NCI-H2171 treated with DMSO at 0.1 percent for 48 hours (cell line): ENCODE measurements at places on chromosomes 16 and 17.

DNA sequence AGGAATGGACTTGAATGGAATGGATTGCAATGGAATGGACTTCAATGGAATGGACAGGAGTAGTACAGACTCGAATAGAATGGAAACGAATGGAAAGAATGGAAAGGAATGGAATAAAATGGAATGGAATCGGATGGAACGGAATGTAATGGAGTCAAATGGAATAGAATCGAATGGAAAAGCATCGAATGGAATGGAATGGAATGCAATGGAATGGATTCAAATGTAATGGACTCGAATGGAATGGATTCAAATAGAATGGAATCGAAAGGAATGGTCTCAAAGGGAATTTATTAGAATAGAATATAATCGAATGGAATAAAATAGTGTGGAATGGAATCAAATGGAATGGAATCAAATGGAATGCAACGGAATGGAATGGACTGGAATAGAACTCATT is 484.9 kb upstream of the WSB1 start:
- DNase-seq: no peak

- no peak for DNase-seq
Measured at GRCh38 chr17:7839876-7840261, 5.9 kb downstream of the KDM6B start.

GRCh38 chr16:57863434-57864160 is 61.3 kb upstream of the KIFC3 start:
- peak; percentile 51 for DNase-seq

- no peak for DNase-seq
Measured at GRCh38 chr17:57016071-57016763, 38.3 kb downstream of the SCPEP1 start.

GRCh38 chr17:4544951-4545216 is 10.3 kb downstream of the MYBBP1A start:
- DNase-seq: no peak

- no peak for DNase-seq
Measured at GRCh38 chr16:14510939-14511799, 118.9 kb downstream of the PARN start.

- peak; percentile 60 for DNase-seq
Measured at GRCh38 chr16:82456683-82457082, 170.1 kb upstream of the CDH13 start.

- no peak for DNase-seq
Measured at GRCh38 chr17:66665194-66665593, 169.7 kb upstream of the CACNG5 start.

DNA sequence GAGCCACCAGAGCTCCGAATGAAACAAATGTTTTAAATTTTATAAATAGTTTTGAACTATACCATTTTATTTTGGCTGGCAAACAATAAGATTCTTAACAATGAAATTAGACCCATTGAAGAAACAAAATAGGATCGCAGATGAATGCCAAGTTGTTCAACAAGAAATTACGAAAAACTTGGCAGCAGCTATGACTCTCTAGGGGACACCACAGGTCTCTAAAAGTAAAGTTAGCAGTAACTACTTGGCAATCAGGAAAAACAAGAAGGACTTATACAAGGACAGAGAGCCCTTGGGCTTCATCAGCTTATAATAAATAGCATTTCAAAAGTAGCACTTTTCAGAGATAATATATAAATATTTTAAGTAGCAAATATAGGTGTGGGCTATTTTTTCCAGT is 603.8 kb upstream of the PSMD7 start:
- DNase-seq: no peak

DNA sequence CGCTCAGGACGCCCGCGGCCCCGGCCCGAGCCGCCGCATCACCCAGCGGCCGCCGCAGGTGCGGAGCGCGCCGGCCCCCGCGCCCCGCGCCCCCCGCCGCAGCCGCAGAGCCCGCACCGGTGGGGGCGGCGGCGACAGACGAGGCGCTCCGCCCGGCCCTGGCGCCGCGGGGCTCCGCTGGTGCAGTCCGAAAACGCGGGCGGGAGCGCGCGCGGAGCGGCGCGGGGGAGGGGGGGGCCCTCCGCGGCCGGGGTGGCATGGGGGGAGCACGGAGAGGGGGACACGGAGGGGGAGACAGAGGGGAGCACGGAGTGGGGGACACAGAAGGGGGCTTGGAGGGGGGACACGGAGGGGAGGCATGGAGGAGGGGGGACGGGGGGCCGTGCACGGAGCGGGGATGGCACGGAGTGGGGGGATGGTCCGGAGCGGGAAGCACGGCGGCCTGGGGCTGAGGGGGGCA is at the start of gene AATK:
Gene AATK (minus strand): TSS at position 189 of the 460 bp plus-strand sequence. CDS start 229 bp downstream, outside the sequence.
- no peak for DNase-seq

GRCh38 chr16:66598111-66598510 is 6.4 kb upstream of the CMTM3 start:
- no peak for DNase-seq
